IPS-NIHi11 (cell line): ENCODE measurements at places on chromosomes 2 and 18.

DNA sequence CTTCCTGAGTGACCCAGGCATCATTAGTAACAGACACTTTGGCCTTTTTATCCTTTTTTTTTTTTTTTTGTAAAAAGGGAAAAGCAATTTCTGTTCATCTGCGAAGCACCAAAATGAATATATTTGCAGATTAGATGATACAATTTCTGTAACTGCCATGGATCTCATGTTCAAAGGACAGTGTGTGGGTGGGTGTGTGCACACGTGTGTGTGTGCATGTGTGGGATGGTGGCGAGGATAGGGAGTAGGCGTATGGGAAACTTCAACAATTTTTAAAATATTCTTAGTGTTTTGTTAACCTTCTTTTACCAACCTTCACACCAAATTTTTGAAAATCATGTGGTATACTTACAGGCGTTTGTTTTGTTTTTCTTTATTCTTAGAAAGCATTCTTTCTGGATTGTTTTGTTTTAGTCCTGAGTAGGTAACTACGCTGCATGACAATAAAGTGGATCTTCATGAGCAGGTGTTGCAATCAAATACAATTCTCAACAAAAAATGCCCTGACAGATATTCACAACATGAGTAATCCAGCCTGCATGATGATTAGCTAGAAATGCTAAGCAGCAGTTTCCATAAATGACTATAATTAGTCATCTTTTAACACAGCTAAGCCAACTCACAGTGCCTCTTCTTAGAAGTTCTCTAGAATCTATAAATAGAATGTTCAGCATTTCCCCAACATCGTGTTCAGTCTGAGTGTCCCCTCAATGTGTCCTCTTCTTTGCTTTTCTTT lies 53.5 kb upstream of the RMDN2 start:
- DNase-seq = no peak

DNA sequence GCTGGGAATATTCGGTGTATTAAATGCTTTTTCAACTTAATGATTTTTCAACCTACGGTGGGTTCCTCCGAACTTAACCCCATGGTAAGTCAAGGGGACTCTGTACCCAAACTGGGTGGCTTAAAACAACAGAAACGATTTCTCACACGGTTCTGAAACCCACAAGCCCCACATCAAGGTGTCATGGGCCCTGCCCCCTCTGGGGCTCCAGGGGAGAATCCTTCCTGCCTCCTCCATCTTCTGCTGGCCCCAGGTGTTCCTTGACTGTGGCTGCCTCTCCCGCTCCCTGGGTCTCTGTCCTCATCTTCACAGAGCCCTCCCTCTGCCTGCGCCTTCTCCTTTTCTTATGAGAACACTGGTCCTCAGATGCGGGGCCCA lies 301.3 kb upstream of the SALL3 start:
- DNase-seq = no peak

GRCh38 chr18:38243291-38243690 lies 677.7 kb upstream of the CELF4 start:
- DNase-seq = no peak

DNA sequence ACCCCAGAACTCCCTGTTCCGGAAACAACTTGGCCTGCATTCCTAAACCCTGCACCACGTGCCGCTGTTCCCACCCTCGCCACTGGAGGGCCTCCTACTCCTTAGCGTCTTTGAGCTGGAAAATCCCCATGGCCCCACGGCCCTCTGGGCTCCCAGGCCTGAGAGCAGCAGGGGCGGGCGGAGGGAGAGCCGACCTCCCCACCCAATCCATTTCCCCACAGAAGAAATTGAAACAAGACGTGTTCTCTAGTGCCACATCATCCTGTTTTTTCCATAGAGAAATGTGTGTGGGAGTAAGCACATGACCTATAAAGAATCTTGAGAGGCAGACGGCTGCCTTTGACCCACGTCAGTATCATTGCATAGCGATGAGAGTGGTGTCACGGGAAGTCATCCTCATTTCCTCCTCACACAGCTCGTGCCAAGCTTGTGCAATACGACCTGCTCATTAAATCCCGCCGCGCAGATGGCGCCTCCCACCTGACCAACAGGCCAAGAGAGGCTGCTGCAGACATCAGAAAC lies 79.2 kb downstream of the LAMA1 start:
- peak; percentile 65 for DNase-seq

DNA sequence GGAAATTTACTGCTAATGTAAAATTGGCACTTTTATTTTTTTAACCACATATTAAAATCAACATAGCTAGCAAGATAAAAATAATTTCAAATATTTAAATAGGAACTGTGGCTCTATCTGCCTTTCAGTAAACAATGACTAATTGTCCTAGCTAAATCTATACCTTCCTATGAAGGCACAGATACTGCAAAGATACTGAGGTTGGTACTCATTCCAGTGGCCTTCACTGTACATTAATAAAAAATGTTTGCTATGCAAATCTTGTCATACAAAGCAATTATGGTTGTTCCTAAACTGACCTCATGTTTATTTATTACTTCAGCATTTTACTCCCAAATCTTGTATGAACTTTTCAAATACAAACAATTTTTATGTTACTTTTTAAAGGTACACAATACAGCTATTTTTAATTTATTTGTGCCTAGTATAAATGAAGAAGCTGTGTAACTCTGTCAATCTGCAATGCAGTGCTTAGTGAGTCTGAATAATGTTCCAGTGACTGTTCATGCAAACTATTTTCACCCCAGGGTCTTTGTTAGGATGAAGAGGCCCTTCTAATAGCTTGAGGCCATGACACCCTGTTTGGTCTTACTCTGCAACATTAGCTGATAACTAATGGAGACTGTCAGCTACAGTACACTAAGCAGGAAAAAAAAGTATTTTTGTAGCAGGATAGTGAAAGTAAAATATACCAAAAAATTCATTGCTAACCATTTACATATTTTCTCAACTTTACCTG lies 9.3 kb upstream of the ERBB4 start:
- DNase-seq = no peak

GRCh38 chr2:205760157-205760556 lies 77.9 kb downstream of the NRP2 start:
- DNase-seq = no peak

DNA sequence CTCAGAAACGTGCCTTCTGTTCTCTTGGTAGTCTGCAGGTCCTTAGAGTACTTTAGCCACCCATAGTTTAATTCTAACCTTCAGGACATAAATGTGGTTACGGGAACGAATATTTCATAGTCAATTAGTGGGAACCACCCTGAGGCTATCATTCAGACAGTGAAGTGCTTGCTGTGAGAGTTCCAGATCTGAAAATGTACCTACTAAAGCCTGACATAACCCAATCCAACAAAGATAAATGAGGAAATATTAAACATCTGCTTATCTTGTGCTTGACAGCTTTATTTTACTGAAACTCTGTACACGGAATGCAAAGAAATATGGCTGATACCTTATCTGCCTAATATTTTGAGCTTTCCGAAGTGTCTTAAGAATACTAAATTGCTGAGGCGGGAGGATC lies 43.0 kb downstream of the RAB27B start:
- no peak for DNase-seq

- no peak for DNase-seq
Observed at GRCh38 chr18:11651899-11652298, 37.2 kb upstream of the GNAL start.

- DNase-seq = no peak
Observed at GRCh38 chr2:43218702-43219382, 7.6 kb downstream of the ZFP36L2 start.

- no peak for DNase-seq
Observed at GRCh38 chr2:164934401-164935117, 20.8 kb downstream of the SLC38A11 start.

DNA sequence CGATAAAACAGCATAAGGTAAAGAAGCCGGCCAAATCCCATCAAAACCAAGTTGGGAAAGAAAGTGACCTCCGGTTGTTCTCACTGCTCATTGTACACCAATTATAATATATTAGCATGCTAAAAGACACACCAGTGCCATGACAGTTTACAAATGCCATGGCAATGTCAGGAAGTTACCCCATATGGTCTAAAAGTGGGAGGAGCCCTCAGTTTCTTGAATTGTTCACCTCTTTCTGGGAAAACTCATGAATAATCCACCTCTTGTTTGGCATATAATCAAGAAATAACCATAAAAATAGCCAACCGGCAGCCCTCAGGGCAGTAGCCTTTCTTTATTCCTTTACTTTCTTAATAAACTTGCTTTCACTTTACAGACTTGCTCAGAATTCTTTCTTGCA lies 544.9 kb upstream of the SETBP1 start:
- no peak for DNase-seq

GRCh38 chr2:223618172-223619035 lies 16.2 kb upstream of the SCG2 start:
- peak; percentile 84 for DNase-seq

DNA sequence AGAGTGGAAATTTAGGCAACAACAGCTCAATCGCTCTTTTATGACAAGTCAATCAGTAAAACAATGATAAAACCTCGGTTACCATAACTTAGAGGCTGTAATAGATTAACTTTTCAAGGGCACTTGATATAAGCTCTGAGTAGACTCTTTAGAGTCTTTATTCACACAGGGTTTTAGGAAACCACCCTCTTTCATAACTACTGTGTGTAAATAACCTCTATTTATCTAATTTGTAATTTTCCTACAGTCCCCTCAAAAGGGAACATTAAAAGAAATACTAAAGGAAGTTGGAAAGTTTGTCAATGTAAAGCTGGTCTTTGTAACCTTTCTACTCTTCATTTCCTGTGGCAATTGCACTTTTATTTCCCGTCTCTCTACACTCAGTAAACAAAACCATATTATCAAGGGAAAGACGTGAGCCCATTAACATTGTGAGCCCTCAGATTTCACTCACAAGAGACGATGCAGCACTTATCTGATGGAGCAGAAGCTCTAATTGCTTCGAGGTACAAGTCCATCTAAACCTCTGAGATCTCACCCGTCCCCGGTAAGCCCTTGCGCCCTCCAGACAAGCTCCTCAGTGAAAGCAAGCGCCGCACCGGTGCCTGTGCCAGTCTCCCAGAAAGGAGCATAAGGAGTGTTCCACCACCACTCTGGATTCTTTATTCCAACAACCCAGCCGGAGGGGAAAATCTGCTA lies 1.1 kb upstream of the HOXD1 start:
- DNase-seq = no peak

- DNase-seq = no peak
Observed at GRCh38 chr2:239747771-239748170, 277.4 kb downstream of the NDUFA10 start.

- no peak for DNase-seq
Observed at GRCh38 chr18:58896268-58896667, 31.6 kb downstream of the ZNF532 start.

GRCh38 chr2:178553047-178553446 lies 72.8 kb downstream of the PLEKHA3 start:
- DNase-seq = no peak

DNA sequence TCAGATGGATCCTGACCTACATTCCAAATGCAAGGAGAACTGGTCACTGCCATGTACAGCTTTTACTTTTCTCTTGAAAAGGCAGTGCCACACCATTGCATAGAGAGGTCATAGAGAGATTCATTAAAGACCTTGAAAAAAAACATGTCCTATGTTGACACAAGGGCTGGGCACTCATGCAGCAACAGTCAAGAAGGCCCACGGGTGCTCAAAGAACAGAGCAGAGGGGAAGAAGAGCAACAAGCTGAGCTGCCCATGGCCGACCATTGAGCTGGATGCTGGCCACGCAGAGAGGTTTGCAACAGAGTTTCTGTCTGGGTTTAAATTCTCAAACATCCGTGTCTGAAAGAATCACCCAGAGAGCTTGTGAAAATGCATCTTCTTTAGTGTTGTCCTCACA lies 99.1 kb downstream of the ADD2 start:
- DNase-seq = no peak

DNA sequence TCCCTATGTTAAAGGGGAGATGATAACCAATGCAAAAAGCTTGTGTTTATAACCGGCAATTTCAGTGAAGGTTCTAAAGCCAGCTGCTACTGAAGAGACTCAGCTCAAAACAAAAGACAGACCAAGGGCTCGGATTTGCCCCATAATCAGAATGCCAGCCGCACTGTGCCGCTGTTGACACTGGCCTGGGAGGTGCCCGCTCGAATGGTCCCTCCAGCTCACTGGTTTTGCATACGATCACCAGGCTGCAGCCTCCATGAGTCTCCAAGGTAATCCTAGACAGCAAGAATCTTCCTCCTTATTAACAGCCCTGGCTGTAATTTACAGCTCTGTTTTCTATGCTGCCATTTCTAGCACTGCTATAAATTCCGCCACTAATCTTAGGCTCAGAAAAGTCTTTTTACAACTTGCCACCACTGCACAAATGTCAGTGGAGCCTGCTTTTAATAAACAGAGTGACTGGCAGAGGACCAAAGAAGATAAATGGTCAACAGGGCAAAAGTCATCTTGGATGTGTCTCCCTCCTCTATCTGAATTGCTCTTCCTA lies 155.7 kb upstream of the SH3BP4 start:
- DNase-seq = no peak

GRCh38 chr18:45068400-45069094 lies 387.9 kb downstream of the SETBP1 start:
- DNase-seq = no peak

DNA sequence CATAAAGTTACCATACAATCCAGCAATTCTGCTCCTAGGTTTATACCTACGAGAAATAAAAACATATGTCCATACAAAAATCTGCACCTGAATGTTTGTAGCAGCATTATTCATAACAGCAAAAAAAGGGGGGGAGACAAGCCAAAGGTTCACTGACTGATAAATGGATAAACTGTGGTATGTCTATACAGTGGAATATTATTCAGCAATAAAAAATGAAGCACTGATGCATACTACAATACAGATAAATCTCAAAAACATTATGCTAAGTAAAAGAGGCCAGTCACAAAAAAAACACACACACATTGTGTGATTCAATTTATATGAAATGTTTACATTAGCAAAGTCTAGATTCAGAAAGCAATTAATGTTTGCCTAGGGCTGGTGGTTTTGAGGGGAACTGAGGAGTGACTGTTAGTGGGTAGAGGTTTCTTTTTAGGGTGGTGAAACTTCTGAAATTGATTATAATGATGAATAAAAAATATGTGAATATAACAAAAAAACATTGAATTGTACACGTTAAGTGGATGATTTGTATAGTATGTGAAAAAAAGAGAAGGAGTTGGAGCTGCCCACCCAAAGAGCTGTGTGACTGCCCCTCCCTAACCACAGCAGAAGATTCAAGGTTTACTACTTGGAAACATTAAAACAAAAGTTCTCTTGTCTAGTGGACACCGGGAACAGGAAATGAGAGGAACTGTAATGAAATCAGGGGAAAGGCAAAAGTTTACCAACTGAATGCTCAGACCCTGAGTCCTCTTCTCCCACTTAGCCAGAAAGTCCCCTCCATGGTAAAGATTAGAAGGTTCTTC lies 13.4 kb downstream of the COLEC12 start:
- no peak for DNase-seq

DNA sequence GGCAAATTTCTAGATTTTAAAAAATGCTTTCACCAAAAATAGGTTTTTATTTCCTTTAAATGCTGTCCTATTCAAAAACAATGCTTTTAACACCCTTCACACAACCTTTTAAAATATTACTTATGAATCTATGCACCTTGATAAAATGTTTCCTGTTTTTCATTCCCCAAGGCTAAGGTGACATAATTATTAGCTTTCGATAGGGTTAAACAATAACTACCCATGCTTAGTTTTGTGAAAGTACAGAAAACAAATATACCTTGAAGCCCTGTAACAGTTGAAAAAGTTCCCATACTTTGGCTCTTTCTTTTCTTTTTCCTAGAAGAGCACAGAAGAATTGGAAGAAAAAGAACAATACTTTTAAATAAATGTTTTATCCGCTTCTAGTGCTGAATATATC lies 54.9 kb upstream of the ITPRID2 start:
- no peak for DNase-seq
